ENCODE measurements at places on chromosomes 6 and 20. TPM values are rescaled to one million over a fixed set of nuclear protein-coding genes. Genes with fewer than 3 reads are reported as not detected.

Gene ENPP3
- 0.31 TPM for total RNA-seq

Gene KIF6
- 4.1 TPM for total RNA-seq

Gene CRYBG1
- total RNA-seq: 25.3 TPM

Gene PRL
- total RNA-seq: not detected

GRCh38 chr6:85756982-85757381 lies 114.3 kb upstream of the SYNCRIP start:
- H3K4me3 ChIP-seq: no peak overlapping the region
- no peaks in the 10 kb centered on the region for H3K27me3 ChIP-seq
- H3K36me3 ChIP-seq: no peaks in the 10 kb centered on the region
- no peak for DNase-seq

GRCh38 chr20:38692436-38693411 lies 31.6 kb upstream of the SLC32A1 start:
- DNase-seq: no peak
- no peaks in the 10 kb centered on the region for H3K36me3 ChIP-seq
- no peak overlapping the region for H3K27ac ChIP-seq

DNA sequence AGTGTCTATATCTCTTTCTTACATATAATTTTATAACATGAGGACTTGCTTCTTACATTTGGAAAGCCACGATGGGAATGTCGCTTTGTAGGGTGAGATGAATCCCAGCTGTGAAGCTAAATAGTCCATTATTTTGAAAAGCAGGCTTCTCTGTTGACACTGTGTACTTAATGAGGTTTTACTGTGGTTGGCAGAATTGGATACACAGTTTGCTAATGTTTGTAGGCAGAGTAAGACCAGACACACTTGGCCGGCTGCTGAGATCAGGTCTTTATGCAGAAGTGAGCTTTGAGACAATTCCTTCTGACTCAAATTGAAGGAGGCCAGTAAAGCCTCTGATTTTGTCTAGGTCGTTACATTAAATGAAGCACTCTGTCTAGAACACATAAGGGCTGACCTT lies 93.0 kb downstream of the NDUFAF5 start:
- H3K27me3 ChIP-seq: no peaks in the 10 kb centered on the region
- H3K27ac ChIP-seq: no peak overlapping the region
- no peak overlapping the region for H3K4me3 ChIP-seq
- H3K4me1 ChIP-seq: no peaks in the 10 kb centered on the region
- H3K36me3 ChIP-seq: no peaks in the 10 kb centered on the region

GRCh38 chr6:75145976-75146375 lies 59.9 kb downstream of the COL12A1 start:
- H3K4me1 ChIP-seq: no peaks in the 10 kb centered on the region
- no peak for DNase-seq
- no peaks in the 10 kb centered on the region for H3K27me3 ChIP-seq
- no peak overlapping the region for H3K27ac ChIP-seq

GRCh38 chr6:37516076-37516919 lies 16.6 kb upstream of the CCDC167 start:
- no peaks in the 10 kb centered on the region for H3K4me1 ChIP-seq
- no peak overlapping the region for H3K4me3 ChIP-seq
- H3K27me3 ChIP-seq: no peaks in the 10 kb centered on the region
- no peaks in the 10 kb centered on the region for H3K36me3 ChIP-seq
- peak; percentile 62 for DNase-seq

- H3K4me3 ChIP-seq: no peak overlapping the region
- H3K36me3 ChIP-seq: no peaks in the 10 kb centered on the region
- H3K4me1 ChIP-seq: no peaks in the 10 kb centered on the region
- no peak for DNase-seq
Observed at GRCh38 chr20:17884307-17885003, 84.1 kb downstream of the SNX5 start.

DNA sequence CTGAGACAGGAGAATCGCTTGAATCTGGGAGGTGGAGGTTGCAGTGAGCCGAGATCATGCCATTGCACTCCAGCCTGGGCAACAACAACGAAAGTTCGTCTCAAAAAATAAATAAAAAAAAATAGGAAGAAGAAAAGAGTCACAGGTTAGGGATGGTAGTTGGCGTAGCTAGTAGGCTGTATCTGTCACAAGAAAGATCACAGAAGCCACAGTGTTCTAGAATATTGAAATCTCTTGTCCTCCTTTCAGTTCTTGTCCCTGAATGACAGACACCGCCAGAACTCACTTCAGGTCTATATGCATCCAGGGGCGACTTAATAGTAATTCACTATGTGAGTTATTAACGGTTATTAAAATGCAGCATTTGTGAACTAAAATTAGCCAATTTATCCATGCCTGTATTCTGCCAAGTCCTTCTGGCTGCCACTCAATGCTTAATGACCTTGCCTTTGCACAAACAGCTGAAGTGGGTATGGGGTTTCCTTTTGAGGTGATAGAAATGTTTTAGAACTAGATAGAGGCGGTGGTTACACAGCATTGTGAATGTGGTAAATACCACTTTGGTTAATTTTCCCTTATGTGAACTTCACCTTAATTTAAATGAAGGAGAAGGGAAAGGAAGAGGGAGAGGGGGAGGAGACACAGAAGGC lies 41.3 kb upstream of the ZMYND8 start:
- peak; percentile 30 for DNase-seq
- no peak overlapping the region for H3K4me3 ChIP-seq
- H3K36me3 ChIP-seq: no peaks in the 10 kb centered on the region
- no peaks in the 10 kb centered on the region for H3K4me1 ChIP-seq
- H3K27ac ChIP-seq: no peak overlapping the region

Measured in upper lobe of left lung (tissue), 6 donors.